NCI-H748 treated with DMSO at 0.1 percent for 48 hours (cell line): ENCODE measurements at places on chromosomes 7 and 10.

- DNase-seq = no peak
Observed at GRCh38 chr10:22649390-22649841, 65.0 kb downstream of the PIP4K2A start.

DNA sequence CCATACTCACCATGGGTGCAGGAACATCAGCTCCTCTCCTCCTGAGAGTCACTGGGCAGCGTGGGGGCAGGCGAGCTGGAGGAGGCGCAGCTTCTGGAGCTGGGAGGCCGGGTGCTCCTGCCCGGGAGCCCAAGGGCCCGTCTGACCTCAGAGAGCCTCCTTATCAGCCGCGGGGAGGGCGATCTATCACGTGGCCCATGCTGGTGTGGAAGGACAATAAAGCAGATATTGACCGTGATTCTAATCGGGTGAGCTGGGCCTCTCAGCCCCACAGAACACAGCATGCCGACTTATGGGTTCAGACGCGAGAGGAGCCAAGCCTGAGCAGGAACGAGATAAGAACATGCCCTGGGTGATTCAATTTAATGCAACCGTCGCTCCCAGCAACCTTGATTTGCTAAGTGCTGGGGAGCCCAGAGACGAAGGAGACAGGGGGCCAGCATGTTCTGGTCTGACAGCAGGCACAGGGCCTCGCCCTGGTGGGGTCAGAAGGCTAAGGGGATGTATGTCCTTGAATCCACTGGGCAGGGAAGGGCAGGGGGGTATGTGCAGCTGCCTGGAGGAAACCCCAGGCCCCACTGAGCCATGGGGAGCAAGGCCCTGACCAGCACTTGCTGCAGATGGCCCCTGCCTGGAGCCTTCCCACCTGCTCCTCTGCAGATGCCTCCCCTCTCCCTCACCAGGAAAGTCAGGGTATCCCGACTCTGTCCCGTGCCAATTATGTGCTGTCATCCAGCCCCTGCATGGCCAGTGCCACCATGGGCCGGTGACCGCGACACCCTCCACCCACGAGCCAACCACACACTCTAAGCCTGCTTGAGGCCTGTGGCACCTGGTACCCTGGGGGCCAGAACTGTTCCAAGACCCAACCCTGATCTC is 95.3 kb upstream of the RET start:
- no peak for DNase-seq

- no peak for DNase-seq
Observed at GRCh38 chr7:151891182-151891581, 14.3 kb upstream of the PRKAG2 start.

DNA sequence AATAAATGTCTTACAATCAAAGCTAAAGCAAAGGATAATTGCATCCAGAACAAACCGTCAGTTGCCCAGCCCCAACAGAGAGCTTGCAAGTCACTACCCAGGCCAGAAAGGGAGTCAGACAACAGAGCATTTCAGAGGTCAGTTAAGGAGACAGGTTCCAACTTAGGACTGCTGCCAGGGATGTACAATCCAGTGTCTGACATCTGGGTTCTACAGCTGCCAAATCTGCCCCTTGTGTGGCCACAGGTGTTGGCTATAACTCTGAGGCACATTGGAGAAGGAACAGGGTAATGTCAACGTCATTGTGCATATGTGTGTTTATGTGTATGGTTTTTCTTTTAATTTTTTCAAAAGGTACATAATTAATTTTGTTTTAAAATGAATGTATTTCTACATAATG is 85.2 kb upstream of the GLCCI1 start:
- DNase-seq = no peak

DNA sequence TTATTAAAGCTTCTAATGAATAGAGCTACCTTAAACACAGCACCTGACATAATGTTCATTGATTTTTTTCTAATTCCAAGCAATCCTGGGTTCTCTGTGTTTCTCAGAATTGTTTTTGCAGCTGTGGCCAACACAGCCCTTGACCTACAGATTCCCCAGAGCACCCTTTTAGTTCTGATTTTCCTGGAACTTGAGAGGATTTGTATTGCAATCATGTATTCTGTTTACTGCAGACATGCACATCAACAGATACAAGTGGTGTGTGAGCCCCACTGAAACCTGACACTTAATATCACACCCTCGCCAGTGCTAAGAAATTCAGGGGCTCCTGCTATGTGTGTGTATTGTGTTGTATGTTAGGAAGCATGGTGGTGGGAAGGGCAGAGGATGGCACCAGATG is 344.2 kb upstream of the POM121L12 start:
- no peak for DNase-seq

DNA sequence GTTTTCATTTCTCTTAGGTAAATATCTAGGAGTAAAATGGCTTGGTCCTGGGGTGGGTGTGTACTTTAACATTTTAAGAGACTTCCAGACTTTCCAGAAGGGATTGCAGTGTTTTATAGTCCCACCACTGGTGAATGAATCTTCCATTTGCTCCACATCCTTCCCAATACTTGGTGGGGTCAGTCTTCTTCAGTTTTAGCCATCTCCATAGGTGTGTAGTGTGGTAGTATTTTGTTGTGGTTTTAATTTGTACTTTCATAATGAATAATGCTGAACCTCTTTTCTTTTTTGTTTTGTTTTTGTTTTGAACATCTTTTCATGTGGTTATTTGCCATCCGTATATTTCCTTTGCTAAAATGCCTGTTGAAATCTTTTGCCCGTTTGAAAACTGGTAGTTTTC is 86.4 kb downstream of the ANKRD61 start:
- no peak for DNase-seq

GRCh38 chr7:31850601-31851000 is 163.6 kb downstream of the PPP1R17 start:
- no peak for DNase-seq

- no peak for DNase-seq
Observed at GRCh38 chr10:28370107-28370835, 67.4 kb upstream of the MPP7 start.

DNA sequence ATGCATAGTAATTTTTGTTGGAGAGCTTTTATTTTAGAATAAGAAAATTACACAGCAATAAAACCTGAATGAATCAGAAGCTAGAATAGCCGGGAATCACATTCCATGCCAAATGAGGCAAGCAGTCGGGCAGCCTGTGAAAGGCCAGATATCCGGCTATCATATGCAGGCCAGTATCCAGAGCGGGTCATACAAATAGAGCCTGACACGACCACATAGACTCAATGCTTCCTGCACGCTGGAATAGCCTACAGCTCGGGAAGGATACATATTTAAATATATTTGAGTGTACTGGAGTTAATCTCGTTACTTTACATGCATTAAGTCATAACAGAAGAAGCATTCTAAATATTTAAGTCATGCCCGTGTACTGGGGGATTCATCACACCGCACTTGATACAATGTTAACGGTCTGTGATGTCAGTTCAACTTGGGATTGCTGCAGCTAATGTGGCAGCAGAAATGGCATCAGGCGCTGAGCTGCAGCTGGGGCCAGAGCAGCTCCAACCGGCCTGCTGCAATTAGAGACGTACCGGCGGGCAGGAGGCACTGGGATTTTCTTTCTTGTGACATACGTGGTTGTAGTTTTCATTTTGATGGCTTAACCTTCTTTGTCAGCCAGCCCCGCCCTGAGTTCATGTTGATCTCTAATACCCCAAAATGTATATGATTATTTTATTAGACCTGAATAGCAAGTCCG is 112.0 kb downstream of the EBF3 start:
- no peak for DNase-seq

- DNase-seq = no peak
Observed at GRCh38 chr10:122688293-122688989, 11.2 kb downstream of the C10orf120 start.

GRCh38 chr7:114879554-114879953 is 42.3 kb upstream of the MDFIC start:
- no peak for DNase-seq

GRCh38 chr7:3309140-3309539 is 8.1 kb downstream of the SDK1 start:
- peak; percentile 39 for DNase-seq

DNA sequence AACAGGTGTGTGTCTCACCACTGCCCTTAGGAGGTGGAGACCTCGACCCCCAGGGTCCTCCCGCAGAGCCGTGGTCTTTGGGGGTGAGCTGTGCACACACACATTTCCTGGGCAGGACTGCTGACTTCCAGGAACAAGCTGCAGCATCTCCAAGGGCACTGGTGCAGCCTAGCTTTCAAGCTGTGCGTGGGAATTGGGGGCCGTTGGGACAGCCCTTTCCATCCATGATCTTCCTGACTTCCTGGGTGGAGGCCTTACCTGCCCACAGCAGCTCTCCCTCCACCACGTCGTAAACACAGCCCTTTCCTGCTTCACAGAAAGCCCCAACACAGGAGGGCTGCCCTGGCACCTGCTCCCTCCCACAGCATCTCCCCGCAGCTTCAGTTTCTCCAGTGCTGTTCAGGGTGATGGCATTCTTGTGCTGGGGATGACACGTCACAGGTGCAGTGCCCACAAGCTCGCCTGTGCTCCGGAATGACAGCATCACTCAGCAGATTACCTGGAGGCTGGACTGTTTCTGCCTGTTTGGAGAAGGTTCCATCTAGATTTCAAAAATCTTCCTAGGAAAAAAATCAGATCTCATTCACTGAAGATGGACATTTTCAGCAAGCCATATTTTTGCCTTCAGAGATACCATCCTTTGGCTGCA is 208.0 kb upstream of the PPP2R2D start:
- no peak for DNase-seq

- no peak for DNase-seq
Observed at GRCh38 chr10:15990535-15991129, 130.3 kb upstream of the MINDY3 start.

DNA sequence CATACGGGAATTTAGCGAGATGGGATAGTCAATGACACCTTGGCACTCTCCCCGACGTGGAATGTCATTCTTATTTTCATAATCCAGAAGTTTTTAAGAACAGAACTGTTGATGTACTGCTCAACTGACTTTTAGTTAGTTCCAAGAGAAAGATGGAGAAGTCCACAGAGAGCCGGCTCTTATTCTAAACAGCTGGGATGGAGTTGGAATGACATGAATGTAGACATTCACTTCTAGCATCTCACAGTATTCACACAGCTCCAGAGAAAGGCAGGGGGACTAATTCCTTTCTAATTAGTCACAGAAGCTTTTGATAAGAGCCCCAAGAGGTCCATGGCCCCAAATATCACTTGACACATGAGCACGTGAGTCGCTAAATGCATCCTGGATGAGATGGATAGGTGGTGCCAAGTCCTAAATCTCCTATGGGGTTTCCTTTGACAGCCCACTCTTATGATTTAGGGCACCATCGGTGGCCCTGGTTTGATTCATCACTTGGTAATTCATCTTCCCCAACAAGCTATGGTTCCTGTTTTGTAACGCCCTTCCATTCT is 420.3 kb upstream of the AUTS2 start:
- DNase-seq = no peak

DNA sequence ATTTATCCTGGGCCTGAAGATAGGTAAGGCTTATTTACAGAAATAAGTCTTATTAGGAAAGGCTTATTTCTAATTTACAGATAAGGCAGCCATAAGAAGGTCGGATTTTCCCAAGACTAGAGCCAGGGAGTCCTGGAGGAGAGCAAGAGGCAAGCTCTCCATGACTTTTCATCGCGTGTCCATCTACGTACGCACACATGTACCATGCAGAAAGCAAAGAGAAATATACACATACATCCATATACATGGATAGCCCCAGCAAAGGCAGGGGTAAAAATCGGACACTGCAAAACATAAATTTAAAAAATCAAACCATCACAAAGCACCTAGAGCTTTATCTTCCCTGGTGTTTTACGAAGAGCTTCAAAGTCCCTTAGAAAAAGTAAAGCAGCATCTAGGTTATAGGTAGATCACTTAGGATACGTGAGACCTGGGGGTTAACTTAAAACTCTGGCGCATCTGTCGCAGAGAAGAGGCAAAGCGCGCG is 25.8 kb upstream of the ZRANB1 start:
- DNase-seq = no peak

DNA sequence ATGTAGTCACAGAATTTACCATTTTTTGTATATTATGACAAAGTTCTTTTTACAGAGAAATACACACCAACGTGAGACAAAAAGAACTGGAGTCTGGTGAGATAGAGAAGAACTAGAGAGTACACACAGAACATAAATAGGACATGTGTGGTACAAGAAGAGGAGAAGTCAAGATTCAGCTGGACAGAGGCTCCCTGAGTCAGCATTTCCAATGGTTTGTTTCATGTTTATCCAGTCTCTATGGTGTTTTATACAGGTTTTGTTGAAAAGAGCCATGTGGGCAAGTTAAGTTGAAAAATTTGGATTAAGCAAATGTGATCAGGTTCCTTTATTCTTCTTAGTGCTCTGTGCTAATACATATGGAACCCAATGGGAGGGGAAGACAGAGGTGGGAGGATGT is 105.5 kb upstream of the AKR1E2 start:
- DNase-seq = no peak

DNA sequence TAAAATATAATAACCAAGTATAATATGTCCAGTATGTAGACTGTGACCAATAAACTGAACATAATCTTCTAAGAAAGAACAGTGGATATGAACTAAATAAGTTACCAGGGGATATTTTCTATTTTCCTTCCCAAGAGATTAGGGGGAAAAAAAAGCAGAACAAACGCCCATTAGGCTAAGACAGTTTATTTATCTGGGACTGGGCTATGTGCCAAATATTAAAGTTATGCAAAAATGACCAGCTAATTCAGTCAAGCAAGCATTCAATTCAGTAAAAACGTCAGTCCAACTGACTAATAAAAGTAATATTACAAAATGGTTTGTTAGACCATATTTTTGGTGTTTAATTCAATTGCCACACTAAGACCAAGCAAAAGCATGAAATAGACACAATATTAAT is 122.2 kb downstream of the TSPAN12 start:
- no peak for DNase-seq

DNA sequence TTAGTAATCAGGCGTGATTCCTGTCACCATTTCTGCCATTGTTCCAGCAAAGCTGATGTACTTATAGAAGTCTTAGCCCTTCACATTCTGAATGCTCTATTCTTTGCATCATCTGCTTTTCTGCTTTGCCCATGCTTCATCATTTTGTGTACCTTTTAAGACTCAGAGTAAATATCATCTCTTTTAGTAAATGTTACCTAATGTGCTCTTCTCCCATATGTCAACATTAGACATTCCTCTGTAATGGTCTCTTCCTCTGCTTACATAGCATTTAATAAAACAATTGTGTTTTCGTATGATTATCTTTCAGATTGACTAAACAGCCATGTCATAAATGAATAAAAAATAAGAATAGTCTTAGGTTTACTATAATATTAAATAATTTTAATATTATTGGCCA is 719.6 kb upstream of the GRM3 start:
- no peak for DNase-seq

- no peak for DNase-seq
Observed at GRCh38 chr10:132493756-132494290, 43.8 kb upstream of the INPP5A start.

DNA sequence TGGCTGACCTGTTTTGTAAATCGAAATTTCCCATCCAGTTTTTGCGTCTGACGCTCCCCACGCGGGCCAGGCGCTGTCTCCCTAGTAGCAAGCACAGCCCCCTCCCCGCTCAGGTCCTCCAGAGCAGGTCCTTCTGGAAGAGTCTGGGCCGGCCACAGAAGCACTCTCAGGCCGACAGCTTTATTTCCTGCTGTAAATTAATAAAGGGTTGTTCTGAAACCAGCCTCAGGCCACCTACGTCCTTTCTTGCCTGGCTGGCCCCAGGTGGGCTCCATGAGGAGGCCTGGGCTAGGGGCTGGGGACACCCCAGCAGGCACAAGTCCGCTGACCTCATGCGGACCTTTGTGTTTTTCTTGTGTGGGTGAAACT is 35.2 kb downstream of the CAMK2B start:
- no peak for DNase-seq

GRCh38 chr10:75977139-75977538 is 545.7 kb downstream of the LRMDA start:
- DNase-seq = no peak

GRCh38 chr7:44636041-44636584 is 29.7 kb downstream of the OGDH start:
- no peak for DNase-seq
